ENCODE measurements at places on chromosomes 13 and 19.

DNA sequence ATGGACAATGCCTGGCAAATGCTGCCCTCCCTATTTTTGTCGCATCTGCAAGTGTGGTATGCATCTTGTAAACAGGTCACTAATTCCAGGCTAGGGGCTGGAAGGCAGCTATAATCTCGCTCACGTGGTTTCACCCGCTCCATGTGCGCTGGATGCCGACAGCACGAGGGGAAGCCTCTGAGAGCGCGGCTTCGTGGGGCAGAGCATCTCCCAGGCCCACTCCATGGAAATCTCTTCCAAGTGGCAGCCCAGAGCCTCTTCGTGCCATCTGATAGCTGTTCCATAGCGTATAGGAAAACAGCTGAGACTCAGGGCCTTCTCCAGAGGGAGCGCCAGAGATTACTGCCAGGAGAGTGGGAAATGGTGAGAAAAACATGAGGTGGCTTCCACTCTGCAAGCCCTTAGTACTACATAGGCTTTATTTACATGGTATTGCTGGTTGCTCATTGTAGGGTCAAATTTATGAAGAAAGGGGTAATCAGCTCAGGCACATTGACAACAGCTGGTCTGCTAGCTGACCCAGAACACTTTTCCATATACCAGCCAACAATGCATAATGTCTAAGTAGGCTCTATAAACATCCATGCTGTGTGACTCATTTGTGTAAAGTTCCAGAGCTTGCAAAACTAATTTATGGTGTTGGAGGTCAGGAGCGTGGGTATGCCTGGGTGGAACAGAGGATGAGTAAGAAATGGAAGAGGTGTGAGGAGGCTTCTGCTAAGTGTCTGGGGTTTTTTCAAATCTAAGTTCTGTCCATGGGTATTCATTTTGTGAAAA is 165.2 kb downstream of the SHISA2 start:
- DNase-seq = no peak

GRCh38 chr13:44867825-44868224 is 121.4 kb downstream of the NUFIP1 start:
- no peak for DNase-seq

DNA sequence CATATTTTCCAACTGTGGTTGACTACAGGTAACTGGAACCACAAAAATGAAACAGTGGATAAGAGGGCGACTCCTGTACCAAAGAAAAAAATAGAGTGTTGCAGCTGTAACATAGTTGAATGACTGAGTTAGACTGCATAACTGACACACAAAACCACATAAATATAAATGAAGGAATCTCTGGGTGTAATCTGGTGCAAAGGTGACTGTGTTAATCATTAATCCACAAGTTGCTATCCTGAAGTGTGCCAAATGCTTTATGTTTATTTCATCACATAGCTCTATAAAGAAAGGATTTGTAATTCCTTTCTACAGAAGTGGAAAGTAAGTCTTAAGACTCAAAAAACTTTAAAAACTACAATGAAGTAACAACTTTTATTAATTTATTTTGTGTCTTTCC is 6.0 kb upstream of the GJB2 start:
- DNase-seq = no peak

DNA sequence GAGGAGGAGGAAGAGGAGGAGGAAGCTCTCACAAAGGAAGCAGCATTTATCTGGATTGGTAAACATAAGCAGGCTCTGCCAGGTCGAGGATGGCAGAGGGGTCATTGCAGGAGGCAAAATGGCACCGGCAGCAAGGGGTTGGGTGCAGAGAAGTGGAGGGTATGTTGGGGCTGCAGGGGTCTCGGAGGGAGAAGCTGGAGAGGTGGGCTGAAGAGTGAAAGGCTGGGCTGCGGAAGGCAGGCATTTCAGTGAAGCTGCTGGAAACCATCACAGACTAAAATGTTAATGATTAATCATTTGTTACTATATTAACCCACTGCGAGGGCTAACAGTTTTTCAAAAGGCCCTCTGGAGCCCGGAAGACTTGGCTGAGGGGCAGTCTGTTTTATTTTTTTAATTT is 24.6 kb downstream of the TPT1 start:
- DNase-seq = no peak

DNA sequence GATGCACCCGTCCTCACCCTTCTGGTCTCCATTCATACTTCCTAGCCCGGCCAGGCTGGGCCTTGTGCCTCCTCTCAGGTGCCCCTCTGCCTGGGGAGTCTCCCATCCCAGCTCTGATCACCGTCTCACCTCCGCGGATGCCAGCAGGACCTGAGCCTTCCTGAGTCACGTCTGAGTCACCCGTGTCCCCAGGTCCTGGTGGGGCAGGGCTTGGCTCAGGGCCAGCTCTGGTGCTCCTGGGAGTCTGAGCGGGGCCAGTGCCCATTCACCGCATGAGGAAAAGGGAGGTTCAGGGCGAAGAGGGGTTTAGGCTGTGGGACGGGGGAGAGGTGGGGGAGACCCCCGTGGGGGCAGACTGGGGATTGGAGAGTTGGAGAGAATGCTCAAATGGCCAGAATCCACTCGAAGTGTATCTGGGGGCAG is 593 bp downstream of the ATP8B3 start:
- peak; percentile 59 for DNase-seq

DNA sequence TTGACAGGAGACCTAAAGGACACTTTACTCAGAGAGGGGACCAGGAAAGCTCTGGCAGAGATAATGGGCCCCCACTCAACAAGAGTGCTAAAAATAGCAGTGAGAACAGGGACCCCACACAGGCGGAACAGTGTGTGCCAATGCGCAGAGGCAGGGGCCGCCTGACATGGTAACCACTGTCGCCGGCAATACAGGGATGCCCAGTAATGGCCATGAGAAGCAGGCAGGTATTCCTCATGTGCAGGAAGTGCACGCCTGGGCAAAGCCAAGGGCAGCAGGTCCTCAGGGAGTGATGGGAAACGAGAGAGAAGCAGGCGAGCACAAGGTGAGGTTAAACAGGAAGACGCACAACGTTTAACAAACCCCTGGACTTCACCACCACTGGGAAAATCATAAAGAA is 757.1 kb downstream of the LIG4 start:
- peak; percentile 10 for DNase-seq

- DNase-seq = no peak
These were observed 595.5 kb upstream of the KLHL1 start for GRCh38 chr13:70703755-70704154.

DNA sequence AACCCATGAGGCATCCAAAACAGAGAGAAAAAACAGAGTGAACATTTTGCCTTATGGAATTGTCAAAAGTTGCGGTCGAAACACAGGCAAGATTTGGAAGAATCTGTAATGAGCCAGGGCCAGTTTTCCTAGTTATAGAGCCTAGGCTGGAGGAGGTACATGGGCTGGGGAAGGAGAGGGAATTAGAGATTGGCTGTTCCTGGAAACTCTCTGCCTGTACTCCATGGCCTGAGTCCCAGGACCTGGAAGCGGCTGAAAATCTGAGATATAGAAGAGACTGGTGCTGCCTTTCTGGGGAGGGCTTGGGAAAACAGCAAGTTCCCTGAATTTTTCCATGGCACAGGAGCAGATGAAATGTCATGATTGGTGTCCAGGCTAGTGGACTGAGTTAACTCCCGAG is 122.8 kb upstream of the KLF12 start:
- DNase-seq = no peak

- DNase-seq = no peak
These were observed 9.5 kb downstream of the GPR32 start for GRCh38 chr19:50779504-50780457.

DNA sequence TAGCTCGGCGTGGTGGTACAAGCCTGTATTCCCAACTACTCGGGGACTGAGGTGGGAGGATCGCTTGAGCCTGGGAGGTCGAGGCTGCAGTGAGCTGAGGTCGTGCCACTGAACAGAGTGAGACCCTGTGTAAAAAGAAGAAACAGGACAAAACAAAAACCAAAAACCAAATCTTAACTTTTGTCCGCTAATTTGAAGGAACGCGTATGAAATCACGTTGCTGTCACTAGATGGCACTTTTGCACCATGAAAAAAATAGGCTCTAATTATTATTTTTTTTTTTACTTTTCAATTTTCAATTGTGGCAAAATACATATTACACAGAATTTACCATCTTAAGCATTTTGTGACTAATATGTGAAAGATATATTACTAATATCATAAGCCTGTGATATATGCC is 17.6 kb upstream of the ZNF835 start:
- DNase-seq = no peak

DNA sequence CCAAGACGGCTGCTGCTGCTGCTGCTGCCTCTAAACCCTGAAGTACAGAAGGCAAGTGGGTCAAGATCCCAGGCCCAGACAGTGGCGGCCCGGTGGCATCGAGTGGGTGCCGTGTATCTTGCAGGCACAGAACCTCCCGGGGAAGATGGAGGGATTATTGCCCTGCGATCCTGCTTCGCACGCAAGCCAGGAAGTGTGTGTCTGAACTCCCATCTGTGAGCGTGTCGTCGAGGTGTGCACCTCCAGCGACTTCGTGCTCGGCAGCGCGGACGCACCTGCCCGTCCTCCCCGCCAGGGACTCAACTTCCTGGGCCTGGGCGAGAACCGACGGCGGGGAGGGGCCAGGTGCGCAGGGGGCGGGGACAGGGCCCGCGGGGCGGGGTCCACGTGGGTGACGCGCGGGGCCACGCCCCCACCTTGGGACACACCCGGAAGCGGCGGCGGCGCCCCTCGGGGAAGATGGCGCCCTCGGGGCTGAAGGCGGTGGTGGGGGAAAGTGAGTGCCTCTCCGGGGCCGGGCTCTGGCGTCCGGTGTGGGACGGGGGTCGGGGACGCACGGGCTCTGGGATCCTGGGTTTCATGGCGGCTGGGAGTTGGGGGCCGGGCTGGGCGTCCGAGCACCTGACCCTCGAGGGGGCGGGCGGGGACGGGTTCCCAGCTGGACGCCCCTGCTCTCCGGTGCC is at the start of gene STXBP2:
Gene STXBP2, plus strand, starts transcription at position 420 of the 683 bp plus-strand sequence. Its CDS starts 40 bp downstream, at position 460.
- peak; percentile 90 for DNase-seq

- no peak for DNase-seq
These were observed 19.5 kb downstream of the MAN2B1 start for GRCh38 chr19:12647047-12647446.

- DNase-seq = no peak
These were observed 156.1 kb downstream of the MTUS2 start for GRCh38 chr13:28976195-28976594.

DNA sequence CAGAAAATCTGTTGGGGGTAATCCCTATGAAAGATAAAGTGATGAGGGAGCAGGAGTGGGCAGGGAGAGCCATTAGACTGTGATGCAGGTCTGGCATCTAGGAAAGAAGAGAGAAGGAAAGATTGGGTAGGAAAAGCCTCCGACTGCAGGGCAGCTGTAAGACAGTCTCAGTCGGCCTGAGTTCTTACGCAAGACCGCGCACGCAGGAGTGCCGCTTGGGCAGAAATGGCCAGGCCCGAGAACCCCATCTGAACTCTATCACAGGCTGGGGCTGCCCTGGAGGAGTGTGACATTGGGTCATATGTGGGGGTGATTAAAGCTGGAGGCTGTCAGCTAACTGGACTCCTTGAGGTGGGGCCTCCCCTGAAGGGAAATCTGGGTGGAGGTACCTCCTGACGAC is 13.9 kb upstream of the FBXL3 start:
- peak; percentile 25 for DNase-seq

DNA sequence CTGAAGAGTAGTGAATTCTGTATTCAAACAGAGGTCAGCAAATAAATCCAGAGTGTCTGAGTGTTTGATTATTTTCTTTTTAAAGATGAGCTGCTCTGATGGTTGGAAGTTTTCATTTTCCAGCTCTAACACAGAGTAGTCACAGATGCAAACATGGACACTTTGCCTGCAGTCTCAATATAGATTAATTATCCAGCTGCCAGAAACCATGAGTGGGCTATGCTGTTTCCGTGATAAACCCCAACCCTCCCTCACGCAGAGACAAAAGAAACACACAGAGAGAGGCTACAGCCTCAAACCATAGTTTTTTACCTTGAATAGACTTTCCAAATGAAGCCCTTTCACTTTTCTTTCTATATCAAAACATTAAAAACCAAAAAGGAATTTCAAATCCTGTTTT is 884.7 kb downstream of the DIAPH3 start:
- DNase-seq = no peak

DNA sequence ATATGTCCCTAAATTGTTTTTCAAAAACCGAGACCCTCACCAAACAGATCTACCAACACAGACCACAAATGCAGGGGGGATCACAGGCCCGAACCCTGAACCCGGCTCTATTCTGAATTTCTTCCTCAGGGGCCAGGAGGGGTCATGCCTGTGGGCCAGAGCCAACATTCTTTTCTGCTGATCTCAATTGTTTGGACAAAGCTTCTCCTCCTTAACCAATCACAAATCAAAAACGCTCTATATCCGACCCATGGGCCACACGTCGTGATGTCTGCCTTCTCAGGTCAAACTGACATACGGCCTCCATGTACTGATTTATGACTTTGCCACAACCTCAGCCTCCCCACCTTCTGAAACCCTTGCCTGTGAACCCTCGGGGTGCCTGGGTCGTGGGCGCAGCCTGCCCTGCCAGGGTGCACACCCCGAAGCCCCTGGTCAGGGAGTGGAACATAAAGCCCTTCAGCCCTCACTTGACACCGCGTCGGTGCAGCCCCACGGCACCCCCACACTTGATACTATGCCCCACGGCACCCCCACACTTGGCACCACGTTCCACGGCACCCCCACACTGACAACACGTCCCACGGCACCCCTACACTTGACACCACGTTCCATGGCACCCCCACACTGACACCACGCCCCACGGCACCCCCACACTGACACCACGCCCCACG is 58.4 kb upstream of the C13orf46 start:
- no peak for DNase-seq

GRCh38 chr19:14248578-14249011 is 42.6 kb upstream of the ADGRL1 start:
- DNase-seq = no peak

- DNase-seq = no peak
These were observed 25.0 kb downstream of the RFC3 start for GRCh38 chr13:33842986-33843385.

DNA sequence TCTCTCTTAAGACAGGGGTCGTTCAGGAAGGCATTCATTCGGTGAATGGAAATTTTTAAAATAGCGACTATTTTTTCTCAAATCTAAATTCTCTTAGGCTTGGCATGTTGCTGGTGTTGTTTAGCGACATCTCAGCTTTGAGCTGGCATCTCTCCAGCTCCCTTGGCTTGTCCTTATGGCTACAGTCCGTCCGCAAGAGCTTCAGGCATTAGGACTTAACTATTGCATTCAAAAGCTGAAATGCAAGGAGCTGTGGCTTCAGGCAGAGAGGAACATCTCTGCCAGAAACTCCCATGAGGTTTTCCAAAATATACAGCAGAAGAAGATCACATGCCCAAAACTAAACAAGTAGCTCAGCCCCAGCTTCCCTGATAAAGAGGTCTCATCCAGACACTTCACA is 578.5 kb downstream of the EFNB2 start:
- DNase-seq = no peak

- peak; percentile 94 for DNase-seq
These were observed 1.0 kb upstream of the DBP start for GRCh38 chr19:48637948-48638830.
